Small intestine (tissue), 16 donors: ENCODE measurements at places on chromosomes 7 and 10. TPM values are rescaled to one million over a fixed set of nuclear protein-coding genes. Genes with fewer than 3 reads are reported as not detected.

LRMDA gene
- 6.0 TPM for polyA plus RNA-seq

AMPH gene
- polyA plus RNA-seq, result 0.54 TPM

ARMC3 gene
- polyA plus RNA-seq, result 0.03 TPM

MYO1G gene
- 4.1 TPM for polyA plus RNA-seq

DNA sequence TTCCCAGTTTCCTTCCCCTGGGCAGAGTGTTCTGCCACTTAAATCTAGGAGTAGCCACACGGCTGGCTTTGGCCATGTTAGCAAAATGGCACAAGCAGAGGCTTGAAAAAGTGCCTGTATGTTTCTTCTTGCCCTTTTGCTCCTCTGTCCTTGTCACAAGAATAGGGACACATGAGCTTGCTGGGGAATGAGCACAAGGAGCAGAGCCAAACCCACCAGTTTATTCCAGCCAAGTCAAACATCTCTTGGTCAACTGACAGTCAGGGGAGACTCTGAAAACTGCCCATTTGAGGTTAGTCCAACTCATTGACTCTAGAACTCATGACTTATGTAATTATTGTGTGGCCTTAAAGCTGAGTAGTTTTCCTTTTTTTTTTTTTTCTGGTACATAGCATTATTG is 739.7 kb upstream of the FZD8 start:
- no peak overlapping the region for H3K27ac ChIP-seq
- H3K4me1 ChIP-seq, result no peaks in the 10 kb centered on the region
- H3K27me3 ChIP-seq, result no peaks in the 10 kb centered on the region
- no peaks in the 10 kb centered on the region for H3K36me3 ChIP-seq

- no peaks in the 10 kb centered on the region for H3K27me3 ChIP-seq
- no peak overlapping the region for H3K27ac ChIP-seq
- H3K4me3 ChIP-seq, result no peak overlapping the region
- peaks cover 10% of the 10 kb centered on the region for H3K4me1 ChIP-seq
- H3K36me3 ChIP-seq, result no peaks in the 10 kb centered on the region
- no peak for DNase-seq
Observed at GRCh38 chr7:16978358-16979244, 96.8 kb upstream of the AGR3 start.

GRCh38 chr7:27182861-27183681 is 2.0 kb downstream of the HOXA11 start:
- H3K4me3 ChIP-seq, result no peak overlapping the region
- no peak overlapping the region for H3K27ac ChIP-seq
- peaks cover 77% of the 10 kb centered on the region for H3K27me3 ChIP-seq
- H3K4me1 ChIP-seq, result peaks cover 2% of the 10 kb centered on the region
- DNase-seq, result no peak

GRCh38 chr10:29957236-29957635 is 102.2 kb downstream of the JCAD start:
- no peaks in the 10 kb centered on the region for H3K36me3 ChIP-seq
- H3K4me3 ChIP-seq, result no peak overlapping the region
- H3K4me1 ChIP-seq, result no peaks in the 10 kb centered on the region
- H3K27ac ChIP-seq, result no peak overlapping the region
- no peak for DNase-seq

DNA sequence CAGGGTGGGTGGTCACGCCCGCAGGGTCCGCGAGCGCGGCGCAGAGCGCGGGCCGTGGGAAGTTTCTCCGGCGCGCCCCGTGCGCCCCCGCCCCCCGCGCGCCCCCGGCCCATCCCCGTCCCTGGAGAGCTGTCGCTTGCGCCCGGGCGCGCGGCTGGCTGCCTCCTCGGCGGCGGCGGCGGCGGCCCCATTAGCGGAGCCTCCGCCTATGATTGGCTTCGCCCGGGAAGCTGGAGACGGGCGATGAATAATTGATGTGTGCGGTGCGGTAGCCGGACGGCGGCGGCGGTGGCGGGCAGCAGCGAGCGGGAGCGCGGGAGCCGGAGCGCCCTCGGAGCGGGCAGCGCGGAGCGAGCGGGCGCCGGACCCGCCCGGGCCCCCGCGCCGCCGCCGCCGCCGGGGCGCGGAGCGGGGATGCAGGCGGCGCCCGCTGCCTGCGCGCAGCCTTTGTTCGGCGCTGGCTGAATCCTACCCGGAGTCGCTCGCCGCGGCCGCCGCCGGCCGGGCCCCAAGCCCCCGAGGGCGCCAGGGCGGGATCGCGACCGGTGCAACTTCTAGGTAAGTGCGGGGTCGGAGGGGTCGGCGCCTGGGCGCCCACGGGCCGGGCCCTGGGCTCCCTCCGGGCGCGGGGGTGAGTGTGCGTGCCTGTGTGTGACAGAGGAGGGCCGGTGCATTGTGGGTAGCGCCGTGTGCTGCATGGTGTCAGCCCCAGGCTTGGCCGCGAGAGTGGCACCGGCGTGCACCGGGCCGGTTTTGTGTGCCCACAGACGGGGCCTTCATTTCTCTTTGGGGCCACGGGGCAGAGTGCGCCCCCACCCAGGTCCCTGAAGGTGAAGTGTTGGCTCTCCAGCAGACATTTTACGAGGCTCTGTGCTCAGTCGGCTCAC is 103.8 kb upstream of the PPIF start:
- peak overlapping the region; percentile 30 for H3K4me3 ChIP-seq
- DNase-seq, result peak; percentile 31
- H3K27me3 ChIP-seq, result no peaks in the 10 kb centered on the region
- H3K27ac ChIP-seq, result peak overlapping the region; percentile 84
- no peaks in the 10 kb centered on the region for H3K4me1 ChIP-seq

- no peak overlapping the region for H3K4me3 ChIP-seq
- no peaks in the 10 kb centered on the region for H3K36me3 ChIP-seq
- peaks cover 3% of the 10 kb centered on the region for H3K4me1 ChIP-seq
- no peaks in the 10 kb centered on the region for H3K27me3 ChIP-seq
- no peak for DNase-seq
- no peak overlapping the region for H3K27ac ChIP-seq
Observed at GRCh38 chr7:39613577-39613976, 9.8 kb upstream of the RALA start.

- DNase-seq, result peak; percentile 33
- no peaks in the 10 kb centered on the region for H3K4me1 ChIP-seq
- H3K27me3 ChIP-seq, result no peaks in the 10 kb centered on the region
- H3K27ac ChIP-seq, result peak overlapping the region; percentile 33
- peaks cover 8% of the 10 kb centered on the region for H3K36me3 ChIP-seq
Observed at GRCh38 chr7:36303202-36304098, 86.2 kb upstream of the ANLN start.

- no peak overlapping the region for H3K4me3 ChIP-seq
- H3K36me3 ChIP-seq, result peaks cover 9% of the 10 kb centered on the region
- no peak for DNase-seq
- no peaks in the 10 kb centered on the region for H3K27me3 ChIP-seq
- H3K4me1 ChIP-seq, result no peaks in the 10 kb centered on the region
Observed at GRCh38 chr10:43644252-43644651, 4.4 kb downstream of the ZNF32 start.

DNA sequence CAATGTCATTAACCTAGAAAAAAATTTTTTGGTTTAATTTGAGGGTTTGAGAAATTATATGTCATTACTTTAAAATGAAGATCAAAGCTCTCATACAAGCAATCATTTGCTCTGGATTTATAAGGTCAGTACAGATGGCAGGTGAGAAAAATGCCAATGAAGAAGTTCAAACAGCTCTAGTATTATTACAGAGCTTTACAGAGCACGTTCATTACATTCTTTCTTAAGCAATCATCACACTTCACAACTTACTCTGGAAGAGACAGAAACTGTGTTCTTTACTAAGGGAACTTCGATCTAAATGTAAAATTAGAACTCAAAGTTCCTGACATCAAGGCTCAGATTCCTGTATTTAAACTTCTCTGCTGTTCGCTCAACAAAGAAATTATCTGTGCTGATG is 153.4 kb downstream of the ATE1 start:
- no peaks in the 10 kb centered on the region for H3K36me3 ChIP-seq
- no peak overlapping the region for H3K27ac ChIP-seq
- no peaks in the 10 kb centered on the region for H3K27me3 ChIP-seq
- DNase-seq, result no peak
- no peak overlapping the region for H3K4me3 ChIP-seq

DNA sequence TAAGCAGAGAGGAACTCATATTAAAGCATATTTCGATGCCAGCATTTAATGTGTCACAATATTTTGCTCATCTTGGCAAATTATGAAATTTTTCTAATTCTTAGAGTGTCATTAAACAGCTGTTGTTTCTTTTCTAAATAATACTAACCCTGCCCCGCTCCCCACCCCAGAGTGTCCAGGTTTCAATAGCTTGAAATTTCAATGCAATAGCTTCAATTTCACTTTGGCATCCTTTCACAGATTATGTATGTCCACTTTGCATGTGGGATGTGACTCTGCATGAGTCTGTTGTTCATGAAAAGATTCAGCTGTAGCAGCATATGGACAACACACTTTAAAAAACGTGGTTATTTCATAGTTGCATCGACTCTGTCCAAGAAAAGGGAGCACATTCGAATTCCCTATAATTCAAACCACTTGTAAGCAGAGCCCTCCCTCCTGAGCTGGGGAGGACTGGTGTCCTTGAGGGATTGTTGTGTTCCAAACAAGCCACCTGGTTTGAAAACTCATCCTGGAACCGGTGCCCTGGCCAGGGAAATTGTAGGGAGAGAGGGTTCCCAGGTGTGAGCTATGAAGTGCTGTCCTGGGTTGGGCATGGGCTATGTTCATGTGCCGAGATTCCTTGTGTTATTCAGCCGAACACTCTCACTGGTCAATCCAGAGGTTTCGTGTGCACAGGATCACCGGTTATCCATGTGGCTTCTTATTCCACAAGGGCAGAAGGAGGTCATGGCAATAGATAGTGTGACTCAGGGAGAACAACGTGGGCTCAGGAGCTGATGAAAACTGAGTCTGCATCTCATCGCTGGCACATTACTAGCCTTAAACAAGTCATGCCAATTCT is 64.6 kb upstream of the CREB5 start:
- H3K4me1 ChIP-seq, result peaks cover 17% of the 10 kb centered on the region
- H3K4me3 ChIP-seq, result no peak overlapping the region
- H3K36me3 ChIP-seq, result no peaks in the 10 kb centered on the region
